Activated T-cell treated with anti-CD3 and anti-CD28 coated beads for 48 hours (primary cell): ENCODE measurements at places on chromosomes 5 and 9.

DNA sequence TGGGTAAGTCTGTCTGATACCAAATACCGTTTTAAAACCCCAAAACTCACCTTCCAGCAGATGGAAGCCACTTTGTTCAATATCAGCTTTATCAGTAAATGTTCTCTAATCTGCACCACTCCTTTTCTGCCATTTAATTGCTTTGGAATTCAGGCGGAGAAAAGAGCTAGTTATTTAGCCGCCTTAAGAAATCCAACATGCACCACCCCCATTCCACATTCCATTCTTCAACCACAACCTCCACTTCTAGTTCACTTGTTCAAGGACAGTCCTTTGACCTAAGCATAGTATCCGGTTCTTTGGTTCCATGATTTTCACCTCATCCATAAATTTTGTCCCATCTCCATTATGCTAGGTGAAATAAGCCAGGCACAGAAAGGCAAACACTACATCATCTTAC lies 240.1 kb downstream of the DNAH5 start:
- no peak for DNase-seq

GRCh38 chr5:122738088-122738487 lies 36.8 kb upstream of the SNX2 start:
- DNase-seq: no peak

DNA sequence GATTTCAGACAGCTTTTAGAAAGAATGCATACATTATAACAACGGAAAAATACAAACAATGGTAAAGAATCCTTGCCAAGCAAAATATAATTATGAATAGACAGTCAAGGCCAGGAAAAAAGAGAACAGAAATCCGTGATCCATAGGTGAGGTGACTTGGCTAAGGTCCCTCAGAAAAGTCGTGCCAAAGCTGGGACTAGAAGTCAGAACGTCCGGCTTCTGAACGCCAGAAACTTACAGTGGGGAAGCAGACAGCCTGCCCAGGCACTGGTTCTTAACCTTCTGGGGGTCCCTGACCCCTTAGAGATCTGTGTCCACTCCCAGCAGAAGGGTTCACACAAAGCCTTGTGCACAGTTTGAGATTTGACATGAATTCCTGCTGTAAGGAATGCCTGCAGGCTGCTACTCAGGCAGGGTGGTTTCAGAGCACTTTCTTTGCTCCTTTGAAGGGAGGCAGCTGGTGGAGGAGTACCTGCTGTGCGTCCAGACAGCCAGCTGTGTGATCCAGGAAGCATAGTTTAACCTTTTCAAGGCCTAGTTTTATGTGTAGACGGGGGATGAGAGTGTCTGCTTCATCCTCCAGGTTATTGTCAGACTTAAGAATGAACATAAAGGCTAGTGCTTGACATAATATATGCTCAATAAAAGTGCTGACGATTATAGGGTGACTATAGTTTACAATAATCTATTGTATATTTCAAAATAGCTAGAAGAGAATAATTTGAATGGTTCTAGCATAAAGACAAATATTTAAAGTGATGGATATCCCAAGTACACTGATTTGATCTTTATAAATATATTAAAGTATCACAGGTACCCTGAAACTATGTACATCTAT lies 852 bp downstream of the ARHGEF37 start:
- no peak for DNase-seq

DNA sequence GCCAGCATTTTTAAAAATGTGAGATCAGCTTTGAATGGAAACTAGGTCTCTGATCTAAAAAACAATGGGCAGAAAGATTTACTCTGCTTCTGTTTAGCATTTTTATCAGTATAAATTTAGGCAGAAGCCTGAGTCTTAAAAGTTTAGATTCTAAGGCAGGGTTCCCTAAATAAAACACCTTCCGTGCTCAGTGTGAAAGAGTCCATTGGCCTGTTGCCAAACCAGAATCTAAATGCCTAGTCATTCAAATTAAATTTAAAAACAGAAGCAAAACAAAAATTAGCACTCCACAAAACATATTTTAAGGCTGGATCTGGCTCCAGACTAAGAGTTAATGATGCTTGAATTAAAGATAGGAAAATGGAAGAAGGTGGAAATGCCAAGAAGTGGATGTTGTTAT lies 4.5 kb downstream of the TYRP1 start:
- no peak for DNase-seq

GRCh38 chr9:27029186-27029585 lies 23.7 kb upstream of the LRRC19 start:
- no peak for DNase-seq

GRCh38 chr5:174799121-174799520 lies 74.7 kb downstream of the MSX2 start:
- DNase-seq: no peak

- no peak for DNase-seq
Observed at GRCh38 chr5:103743421-103743820, 180.8 kb upstream of the NUDT12 start.

DNA sequence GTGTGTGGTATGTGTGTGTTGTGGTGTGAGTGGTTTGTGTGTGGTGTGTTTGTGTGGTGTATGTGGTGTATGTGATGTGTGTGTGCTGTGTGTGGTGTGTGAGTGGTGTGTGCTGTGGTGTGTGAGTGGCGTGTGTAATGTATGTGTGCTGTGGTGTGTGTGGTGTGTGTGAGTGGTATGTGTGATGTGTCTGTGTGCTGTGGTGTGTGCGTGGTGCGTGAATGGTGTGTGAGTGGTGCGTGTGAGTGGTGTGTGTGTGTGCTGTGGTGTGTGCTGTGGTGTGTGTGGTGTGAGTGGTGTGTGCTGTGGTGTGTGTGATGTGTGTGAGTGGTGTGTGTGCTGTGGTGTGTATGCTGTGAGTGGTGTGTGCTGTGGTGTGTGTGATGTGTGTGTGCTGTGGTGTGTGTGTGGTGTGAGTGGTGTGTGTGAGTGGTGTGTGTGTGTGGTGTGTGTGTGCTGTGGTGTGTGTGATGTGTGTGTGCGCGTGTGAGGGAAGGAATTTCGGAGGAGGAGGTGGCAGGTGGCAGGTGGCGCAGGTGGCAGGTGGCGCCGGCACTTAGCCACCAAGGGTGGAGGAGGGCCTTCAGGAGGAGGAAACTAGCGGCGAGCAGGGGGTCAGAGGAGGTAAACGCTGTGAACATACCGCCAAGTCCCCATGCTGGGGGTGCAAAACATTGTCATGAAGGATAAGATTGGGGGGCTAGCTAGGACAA lies 191.8 kb downstream of the MELK start:
- DNase-seq: no peak

- DNase-seq: no peak
Observed at GRCh38 chr5:2278825-2279456, 396.2 kb upstream of the IRX4 start.

DNA sequence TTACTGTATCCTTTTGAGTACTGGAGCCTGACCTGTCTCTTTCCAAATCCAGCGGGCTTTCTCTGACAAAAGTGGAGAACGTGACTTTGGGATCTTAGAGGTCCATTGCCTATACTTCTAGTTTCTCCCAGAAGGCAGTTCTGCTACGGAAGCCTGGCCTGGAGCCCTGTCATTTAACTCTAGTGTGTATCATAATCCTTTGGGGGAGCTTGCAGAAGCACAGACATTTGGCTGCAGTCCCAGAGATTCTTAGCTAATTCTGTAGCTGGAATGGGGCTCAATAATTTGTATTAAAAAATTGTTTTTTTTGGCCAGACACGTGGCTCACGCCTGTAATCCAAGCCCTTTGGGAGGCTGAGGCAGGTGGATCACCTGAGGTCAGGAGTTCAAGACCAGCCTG lies 3.0 kb downstream of the HARS2 start:
- no peak for DNase-seq

DNA sequence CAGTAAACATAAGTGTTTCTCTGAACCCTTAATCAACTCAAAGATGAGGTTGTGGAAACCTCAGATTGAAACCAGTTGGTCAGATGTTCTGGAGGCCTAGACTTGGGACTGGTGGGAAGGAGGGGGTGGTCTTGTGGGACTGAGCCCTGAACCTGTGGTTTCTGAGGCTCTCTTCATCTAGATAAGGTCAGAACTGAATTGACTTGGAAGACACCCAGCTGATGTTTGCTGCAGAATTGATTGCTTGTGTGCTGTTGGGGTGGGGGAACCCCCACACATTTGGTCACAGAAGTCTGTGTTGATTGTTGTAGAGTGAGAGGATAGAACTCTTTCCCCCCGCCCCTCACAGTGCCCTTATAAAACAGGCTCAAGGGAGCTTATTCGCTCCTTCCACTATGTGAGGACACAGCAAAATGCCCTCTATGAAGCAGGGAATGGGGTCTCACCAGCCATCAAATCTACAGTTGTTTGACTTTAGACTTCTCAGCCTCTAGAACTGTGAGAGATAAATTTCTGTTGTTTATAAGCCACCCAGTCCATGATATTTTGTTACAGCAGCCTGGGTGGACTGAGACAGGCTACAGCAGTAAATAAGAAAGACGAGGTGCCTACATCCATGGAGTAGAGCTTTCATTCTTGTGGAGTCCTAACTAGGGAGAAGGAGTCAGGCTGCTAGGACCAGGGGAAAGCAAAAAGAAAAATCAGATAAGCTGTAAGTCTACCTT lies 25.7 kb upstream of the UGCG start:
- DNase-seq: peak; percentile 33

- no peak for DNase-seq
Observed at GRCh38 chr5:14186059-14186830, 43.1 kb downstream of the TRIO start.

- DNase-seq: no peak
Observed at GRCh38 chr9:79569814-79570447, 1.8 kb upstream of the TLE4 start.

DNA sequence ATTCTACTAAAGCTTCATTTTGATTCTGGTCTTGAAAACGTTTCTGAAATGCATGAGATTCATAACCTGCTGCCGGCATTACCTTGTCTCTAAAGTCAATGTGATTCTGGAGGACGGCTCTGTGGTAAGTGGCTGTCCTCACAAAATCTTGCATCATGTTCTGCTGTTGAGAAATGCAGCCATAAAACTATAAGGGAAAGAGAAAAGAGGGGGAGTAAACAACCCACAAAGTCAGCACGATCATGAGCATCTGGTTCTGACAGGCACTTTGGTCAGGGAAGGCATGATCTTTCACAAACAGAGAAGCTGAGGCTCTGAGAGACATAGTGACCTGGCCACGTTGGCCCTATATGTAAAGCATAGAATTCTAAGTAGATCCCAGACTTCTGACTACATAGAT lies 168.9 kb upstream of the PUM3 start:
- no peak for DNase-seq

GRCh38 chr9:111979561-111979960 lies 82.9 kb downstream of the UGCG start:
- DNase-seq: no peak

DNA sequence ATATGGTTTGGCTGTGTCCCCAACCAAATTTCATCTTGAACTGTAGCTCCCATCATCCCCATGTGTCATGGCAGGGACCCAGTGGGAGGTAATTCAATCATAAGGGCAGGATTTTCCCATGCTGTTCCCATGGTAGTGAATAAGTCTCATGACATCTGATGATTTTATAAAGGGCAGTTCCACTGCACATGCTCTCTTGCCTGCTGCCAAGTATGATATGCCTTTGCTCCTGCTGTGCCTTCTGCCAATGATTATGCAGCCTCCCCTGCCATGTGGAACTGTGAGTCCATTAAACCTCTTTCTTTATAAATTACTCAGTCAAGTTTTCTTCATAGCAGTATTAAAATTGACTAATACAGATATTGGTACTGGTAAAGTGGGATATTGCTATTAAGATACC lies 42.4 kb downstream of the MARCHF11 start:
- no peak for DNase-seq
